ENCODE measurements at places on chromosomes 4 and X. TPM values are rescaled to one million over a fixed set of nuclear protein-coding genes. Genes with fewer than 3 reads are reported as not detected.

Gene PRSS12
- 1.1 TPM for total RNA-seq

Gene EGF
- total RNA-seq: not detected

Gene CDKL2
- 1.2 TPM for total RNA-seq

Gene PGAM4
- total RNA-seq: not detected

Gene MAGEB10
- total RNA-seq: not detected

Gene MAGEA2B
- 0.13 TPM for total RNA-seq

Gene ING2
- 28.2 TPM for total RNA-seq

Gene CYSLTR1
- 0.18 TPM for total RNA-seq

Gene ZCCHC18
- total RNA-seq: 8.9 TPM

Gene AFAP1
- total RNA-seq: 18.4 TPM

Gene FOXP3
- total RNA-seq: 0.28 TPM

Gene RBMX2
- total RNA-seq: 16.2 TPM

Gene DUSP21
- not detected for total RNA-seq

Gene PDE5A
- 4.6 TPM for total RNA-seq

Gene ARAP2
- total RNA-seq: 7.8 TPM

Gene ANXA10
- not detected for total RNA-seq

Gene PCDH11X
- 3.6 TPM for total RNA-seq

Gene FHDC1
- total RNA-seq: 0.64 TPM

Gene TRAM1L1
- 2.2 TPM for total RNA-seq

Gene FAM236B
- total RNA-seq: not detected

Gene IL2RG
- 1.1 TPM for total RNA-seq

Gene ADH4
- not detected for total RNA-seq

Gene TCEAL7
- 19.1 TPM for total RNA-seq

Gene CXCL11
- total RNA-seq: not detected

Gene GIMD1
- total RNA-seq: not detected

Gene TMEM35A
- total RNA-seq: 7.8 TPM
